ENCODE measurements at places on chromosomes 1 and 21. TPM values are rescaled to one million over a fixed set of nuclear protein-coding genes. Genes with fewer than 3 reads are reported as not detected.

DNA sequence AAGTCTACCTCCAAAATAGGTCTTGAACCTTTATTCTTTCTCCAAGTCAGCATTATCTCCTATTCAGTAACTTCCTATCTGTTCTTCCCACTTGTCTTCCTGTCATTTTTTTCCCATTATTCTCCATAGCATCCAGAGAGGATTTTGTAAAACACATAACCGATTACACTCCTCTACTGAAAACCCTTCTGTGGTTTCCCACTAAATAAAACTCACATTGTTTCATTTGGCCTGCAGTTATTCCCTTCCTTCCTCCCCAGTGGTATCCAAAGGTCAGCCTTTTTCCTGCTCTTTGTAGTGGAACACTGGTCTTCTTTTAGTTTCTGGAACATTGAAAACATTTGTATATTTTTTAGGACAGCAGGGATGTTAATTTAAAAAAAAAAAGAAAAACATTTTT, 266.0 kb downstream of the GPR52 start:
- DNase-seq, result no peak

- no peak for DNase-seq
These were observed 109.8 kb downstream of the CACHD1 start for GRCh38 chr1:64579767-64580166.

GRCh38 chr1:78143152-78143551, 97.4 kb downstream of the GIPC2 start:
- no peak for DNase-seq

DNA sequence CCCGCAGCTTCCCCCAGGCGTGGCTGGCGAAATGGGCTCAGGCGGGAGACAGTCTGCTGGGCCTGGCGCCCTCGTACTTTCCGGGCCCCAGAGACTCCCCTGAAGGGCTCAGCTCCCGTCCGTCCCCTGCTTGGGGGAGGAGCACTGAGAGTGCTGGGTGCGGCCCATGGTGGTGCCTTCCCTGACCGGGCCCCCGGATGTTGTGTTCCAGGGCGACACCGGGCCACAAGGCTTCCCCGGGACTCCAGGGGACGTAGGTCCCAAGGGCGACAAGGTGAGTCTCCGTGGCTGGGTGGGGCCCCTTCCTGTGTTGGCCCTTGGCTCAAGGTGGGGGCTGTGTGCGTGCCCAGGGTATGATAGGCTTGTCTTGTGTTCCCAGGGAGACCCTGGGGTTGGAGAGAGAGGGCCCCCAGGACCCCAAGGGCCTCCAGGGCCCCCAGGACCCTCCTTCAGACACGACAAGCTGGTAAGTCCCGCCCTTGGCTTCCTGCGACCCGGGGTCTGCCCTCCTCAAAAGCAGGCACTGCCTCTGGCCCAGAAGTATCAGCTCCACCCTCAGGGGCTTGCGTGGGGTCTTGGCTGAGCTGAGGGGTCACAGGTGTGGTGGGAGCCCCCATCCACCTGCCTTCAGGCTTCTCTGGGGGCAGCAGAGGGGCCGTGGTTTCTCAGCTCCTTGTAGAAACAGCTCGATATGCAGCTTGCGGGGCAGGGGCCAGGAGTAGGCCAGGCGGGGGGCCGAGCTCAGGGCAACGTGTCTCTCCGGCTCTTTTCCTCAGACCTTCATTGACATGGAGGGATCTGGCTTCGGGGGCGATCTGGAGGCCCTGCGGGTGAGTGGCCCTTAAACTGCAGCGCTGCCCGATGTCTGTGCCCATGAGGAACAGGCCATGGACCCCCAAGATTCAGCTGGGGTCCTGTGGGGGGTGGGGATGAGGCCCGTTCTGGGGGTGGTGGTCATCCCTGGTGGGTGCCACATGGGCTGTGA, 62.3 kb downstream of the SLC19A1 start:
- DNase-seq, result no peak

DNA sequence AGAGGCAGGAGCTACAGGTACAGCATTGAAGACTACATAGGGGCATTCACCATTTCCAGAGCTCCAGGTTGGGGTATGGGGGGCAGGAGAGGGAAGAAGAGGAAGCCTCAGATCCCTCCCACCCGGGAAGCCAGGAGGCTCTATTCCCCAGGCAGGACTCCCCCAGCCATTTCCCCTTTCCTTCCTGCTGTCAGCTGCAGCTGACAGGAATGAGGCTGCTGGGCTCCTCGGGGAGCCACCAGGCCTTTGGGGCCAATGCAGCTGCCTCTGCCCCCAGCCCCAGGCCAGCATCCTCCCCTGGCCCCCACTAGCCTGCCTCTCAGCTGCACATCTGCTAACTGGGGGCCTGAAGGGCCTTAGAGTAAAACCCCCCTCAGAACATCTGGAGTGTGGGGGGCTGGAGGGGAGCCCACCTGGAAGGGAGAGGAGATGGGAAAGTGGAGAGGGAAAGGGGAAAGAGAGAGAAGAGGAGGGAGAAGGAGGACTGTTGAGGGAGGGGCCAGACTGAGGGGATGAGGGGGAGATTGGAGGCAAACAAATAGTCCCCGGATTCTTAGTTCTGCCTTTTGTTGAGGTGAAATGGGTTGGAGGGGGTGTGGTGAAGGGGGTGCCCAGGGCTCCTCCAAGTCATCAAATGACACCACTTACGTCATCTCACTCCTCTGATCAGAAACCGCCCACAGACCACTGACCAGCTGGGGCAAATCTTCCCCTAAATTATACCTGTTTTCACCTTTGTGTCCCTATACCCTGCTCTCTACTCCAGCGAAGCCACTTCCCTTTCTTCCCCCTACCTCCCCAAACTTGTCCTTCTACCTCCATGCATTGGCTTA, 58.0 kb downstream of the LGR6 start:
- no peak for DNase-seq

GRCh38 chr1:90114521-90115141, 119.7 kb downstream of the ZNF326 start:
- no peak for DNase-seq

GRCh38 chr1:216500273-216500967, 77.2 kb upstream of the USH2A start:
- no peak for DNase-seq

DNA sequence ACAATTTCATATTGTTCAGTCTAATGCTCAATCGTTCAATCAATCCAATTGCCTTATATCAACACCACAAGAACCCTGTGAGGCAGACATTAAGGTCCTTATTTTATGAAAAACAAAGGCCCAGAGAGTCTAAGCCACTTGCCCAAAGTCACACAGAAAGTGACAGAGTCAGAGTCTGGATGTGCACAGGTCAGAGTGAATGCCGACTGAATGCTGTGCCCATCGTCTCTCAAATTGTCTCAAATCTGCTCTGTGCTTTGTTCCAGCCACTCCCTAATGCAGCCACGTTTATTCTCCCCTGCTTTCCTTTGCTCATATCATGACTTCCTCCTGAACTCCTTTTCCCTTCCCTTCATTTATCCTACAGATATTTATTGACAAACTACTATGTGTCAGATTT, 558.3 kb downstream of the MATN1 start:
- no peak for DNase-seq

Gene FGR
- 193 TPM for total RNA-seq

Gene FCRL5
- 1.2 TPM for total RNA-seq

Gene PDE9A
- 12.8 TPM for total RNA-seq

Gene ARHGEF10L
- total RNA-seq, result 57.9 TPM

Gene NKAIN1
- total RNA-seq, result not detected
